Stimulated activated CD4-positive, alpha-beta T cell treated with anti-CD3 and anti-CD28 coated beads, TNF-alpha, amount 100 ng/mL, for 1 hour (primary cell): ENCODE measurements at places on chromosomes 6 and 20.

GRCh38 chr20:53337390-53338101 lies 256.1 kb downstream of the ZNF217 start:
- DNase-seq = no peak

- DNase-seq = no peak
Measured at GRCh38 chr6:169988769-169989550, 237.5 kb downstream of the ERMARD start.

DNA sequence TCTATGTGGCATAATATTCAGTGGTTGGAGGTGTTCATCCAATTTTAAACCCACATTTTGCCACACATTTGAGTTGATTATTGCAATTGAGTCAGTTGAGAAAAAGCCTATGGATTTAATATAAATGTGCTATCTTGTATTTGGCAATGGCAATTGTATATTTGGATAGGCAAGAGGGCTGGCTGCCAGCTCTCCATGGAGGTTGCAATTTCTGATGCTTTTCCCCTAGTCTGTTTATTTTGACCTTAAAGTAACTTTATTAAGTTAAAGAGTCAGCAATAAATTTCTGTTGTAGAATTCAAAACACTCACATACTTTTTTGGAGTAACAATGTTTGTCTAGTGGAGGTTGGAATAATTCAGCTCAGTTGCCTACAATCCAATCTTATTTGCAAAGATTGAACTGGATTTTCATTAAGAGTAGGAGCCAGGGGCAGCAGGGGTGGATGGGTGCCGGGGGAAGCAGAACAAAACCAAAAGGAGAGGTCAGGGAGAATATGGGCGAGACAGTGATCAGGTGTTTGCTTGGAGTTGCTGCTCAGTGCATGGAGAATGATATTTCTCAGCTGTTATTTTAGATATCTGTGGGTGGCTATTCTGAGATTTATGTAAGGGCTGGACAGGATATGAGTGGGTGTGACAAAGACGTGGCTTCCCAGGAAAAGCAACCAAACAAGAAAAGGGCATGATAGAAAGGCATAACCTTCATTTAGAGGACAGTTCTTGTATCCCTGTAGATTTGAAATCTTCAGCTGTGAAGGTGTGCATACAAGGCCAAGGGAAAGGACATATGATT lies 163.0 kb downstream of the HDGFL1 start:
- DNase-seq = no peak

GRCh38 chr20:51339721-51340450 lies 202.6 kb downstream of the NFATC2 start:
- no peak for DNase-seq

DNA sequence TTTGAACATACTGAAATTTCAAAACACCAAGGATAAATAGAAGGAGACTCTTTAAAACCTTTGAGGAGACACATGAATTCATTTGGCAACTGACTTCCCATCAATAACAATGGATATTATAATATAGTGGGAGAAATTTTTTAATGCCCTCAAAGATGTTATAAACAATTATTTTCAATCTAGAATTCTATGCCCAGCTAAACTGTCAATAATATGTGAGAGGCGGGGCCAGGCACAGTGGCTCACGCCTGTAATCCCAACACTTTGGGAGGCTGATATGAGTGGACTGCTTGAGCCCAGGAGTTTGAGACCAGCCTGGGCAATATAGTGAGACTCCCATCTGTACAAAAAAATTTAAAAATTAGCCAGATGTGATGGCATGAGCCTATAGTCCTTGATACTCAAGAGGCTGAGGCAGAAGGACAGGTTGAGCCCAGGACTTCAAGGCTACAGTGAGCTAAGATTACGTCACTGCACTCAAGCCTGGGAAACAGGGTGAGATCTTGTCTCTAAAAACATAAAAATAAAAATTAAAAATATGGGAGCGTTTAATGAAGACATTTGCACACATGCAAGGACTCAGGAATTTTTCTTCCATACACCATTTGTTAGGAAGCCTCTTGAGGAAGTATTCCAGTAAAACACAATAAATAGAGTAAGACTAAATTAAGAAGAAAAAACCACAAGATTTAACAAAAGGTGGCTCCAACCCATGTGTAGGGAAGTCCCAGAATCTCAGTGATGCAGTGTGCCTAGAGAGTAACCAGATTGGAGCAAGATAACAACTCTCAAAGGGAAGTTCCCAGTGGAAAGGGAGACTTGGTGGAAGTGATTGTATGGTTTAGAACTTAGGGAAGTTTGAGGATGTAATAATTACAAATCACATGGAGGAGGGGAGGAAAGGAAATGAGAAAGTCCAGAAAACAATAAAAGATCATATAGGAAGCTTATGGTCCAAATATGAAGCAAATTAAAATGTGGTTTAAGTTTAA lies 26.3 kb upstream of the ETV7 start:
- no peak for DNase-seq

- DNase-seq = no peak
Measured at GRCh38 chr20:16518784-16519084, 54.5 kb downstream of the KIF16B start.

- DNase-seq = no peak
Measured at GRCh38 chr6:114121913-114122662, 151.1 kb upstream of the HDAC2 start.

DNA sequence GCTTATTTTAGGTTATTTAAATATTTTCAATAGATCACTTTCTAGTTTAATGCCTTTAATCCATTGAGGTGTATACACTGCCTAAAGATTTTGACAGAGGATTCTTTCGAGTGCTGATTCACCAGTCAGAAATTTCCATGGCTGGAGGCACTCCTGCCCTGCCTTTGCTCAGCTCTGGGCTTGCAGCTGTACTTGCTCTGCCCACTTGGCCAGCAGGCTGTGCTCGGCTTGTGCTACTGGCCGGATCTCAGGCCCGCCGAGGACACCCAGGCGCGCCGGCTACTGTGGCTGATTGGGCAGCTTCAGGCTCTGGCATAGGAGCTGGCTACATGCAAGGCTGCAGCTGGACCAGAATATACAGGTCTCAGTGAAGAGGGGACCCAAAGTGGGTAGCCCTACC lies 675.1 kb upstream of the MMS22L start:
- no peak for DNase-seq

GRCh38 chr20:1392443-1392692 lies 486 bp downstream of the FKBP1A start:
- DNase-seq = no peak

GRCh38 chr6:156807028-156807427 lies 29.9 kb downstream of the ARID1B start:
- DNase-seq = no peak

GRCh38 chr6:112946051-112946450 lies 598.9 kb downstream of the RFPL4B start:
- no peak for DNase-seq

GRCh38 chr20:2701671-2702081 lies 9.1 kb downstream of the EBF4 start:
- DNase-seq = no peak

DNA sequence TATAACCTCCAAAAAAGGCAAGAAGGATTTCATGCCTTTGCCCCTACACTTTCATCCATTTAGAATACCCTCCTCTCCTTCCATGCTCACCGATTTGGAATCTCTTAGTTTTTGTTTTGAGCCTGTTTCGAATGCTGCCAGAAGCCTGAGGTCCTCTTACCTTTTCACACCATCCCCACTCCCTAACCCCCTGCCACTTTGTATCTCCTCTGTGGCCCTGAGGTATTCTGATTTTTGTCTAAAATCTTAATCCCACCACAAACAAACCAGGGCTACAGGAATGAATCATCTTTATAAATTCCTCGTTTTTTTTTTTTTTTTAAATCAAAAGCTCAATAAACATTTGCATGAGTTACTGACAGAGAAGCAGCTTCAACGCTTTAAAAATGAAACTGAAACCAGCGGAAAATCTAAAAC lies 1.6 kb upstream of the RPS12 start:
- DNase-seq = no peak

DNA sequence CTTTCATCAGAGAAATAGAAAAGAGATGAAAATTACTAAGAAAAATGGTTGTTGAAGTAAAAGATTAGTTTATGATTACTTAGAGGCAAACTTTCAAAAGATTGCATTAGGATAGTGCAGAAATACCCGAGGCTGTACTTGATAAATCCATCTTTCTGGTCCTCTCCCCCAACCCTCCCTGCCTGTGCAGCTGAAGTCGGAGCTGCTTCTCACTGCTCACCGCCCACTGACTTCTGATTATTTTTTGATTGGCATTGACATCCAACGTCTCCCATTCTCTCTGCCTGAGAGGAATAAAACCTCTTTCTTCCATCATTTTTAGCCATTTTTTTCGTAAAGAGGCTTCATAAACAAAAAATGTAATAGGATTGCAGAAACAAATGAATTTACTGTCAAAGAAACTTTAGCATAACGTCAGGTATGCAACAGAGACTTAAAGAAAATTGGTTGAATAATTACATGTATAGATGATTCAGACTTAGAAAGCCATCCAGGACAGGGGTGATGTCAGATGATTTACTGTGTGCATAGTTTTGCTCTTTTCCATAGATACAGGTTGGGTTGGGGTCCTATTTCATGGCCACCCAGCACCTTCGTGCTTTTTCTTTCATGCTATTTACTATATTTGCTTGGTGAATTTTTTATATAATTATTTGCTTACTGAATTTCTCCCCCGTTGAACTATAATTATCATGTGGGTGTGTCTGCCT lies 53.6 kb upstream of the EDN3 start:
- DNase-seq = no peak

DNA sequence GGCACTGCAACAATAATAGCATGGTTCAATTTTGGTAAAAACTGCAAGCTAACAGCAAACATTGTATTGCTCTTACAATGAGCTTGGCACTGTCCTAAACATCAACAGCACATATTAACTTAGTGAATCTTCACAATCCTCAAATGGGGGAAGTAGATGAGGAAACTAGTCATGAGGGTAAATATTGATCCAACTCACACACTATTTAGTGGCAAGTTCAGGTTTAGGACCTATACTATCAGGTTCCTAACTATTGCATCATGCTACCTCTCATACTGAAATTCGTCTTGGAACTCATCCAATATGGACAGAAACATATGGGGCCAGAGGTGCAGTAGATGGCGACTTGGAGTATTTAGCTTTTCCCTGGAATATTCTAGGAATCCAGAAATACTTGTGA lies 34.2 kb downstream of the FKBP1C start:
- DNase-seq = no peak

GRCh38 chr6:42522942-42523814 lies 40.7 kb upstream of the UBR2 start:
- DNase-seq = no peak

GRCh38 chr6:129657483-129657882 lies 52.5 kb downstream of the ARHGAP18 start:
- no peak for DNase-seq

GRCh38 chr20:46308258-46309157 lies at the start of gene CDH22:
CDH22 (minus strand) TSS chr20:46308498; CDS start chr20:46251294, 57,204 bp downstream.
- no peak for DNase-seq
